ENCODE measurements at places on chromosomes 4 and X. TPM values are rescaled to one million over a fixed set of nuclear protein-coding genes. Genes with fewer than 3 reads are reported as not detected.

XAGE1A gene
- not detected for total RNA-seq

ATP2B3 gene
- not detected for total RNA-seq

CSAG2 gene
- not detected for total RNA-seq

GASK1B gene
- total RNA-seq = 7.0 TPM

SMIM31 gene
- total RNA-seq = not detected

TIMM8A gene
- 22.7 TPM for total RNA-seq

PNMA3 gene
- not detected for total RNA-seq

HSFX3 gene
- not detected for total RNA-seq

TSPAN6 gene
- total RNA-seq = 18.8 TPM

AMER1 gene
- total RNA-seq = 1.8 TPM

PGRMC1 gene
- 154 TPM for total RNA-seq

FHIP1A gene
- total RNA-seq = 0.58 TPM

SOWAHD gene
- not detected for total RNA-seq

GRCh38 chrX:41823402-41823801 lies 99.4 kb downstream of the GPR82 start:
- DNase-seq = no peak

DNA sequence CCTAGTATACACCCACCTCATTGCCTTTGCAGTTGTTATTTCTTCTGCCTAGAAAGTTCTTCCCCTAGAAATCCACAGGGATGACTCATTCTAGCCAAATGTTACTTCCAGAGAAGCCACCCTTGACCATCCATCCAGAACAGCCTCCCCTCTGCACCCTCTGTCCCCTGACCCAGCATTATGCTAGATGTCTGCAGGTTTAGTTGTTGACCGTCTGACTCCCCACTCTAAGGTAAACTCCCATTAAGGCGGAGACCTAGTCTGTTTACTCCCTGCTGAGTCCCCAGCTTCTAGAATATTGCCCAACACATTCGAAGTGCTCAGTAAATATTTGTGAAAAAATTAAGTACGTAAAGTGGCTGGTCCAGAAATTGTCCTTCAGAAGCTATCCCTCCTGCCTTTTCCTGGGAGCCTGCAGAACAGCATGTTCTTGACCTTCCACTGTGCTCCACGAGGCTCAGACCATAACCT lies 11.0 kb downstream of the SRD5A3 start:
- peak; percentile 33 for DNase-seq

DNA sequence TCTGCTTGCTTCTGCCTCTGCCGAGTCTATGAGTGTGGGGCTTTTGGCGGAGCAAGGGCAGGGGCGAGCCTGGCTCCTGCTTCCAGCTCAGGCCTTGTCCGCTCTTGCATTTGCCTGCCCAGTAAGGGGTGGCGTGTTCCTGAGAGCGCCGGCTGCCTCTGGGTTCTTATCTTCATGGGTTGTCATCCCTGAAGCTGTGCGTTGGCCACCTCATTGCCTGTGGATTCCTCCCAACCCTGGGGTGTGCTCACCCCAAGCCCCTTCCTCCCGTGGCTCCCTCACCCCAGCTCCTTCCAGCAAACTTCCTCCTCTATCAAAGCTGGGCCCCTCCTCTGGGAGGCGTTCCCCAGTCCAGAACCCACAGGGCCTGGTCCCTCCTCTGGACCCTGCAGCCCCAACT lies 17.5 kb downstream of the SH3BP2 start:
- no peak for DNase-seq

- DNase-seq = no peak
Measured at GRCh38 chrX:12693754-12694153, 97.5 kb upstream of the PRPS2 start.

GRCh38 chrX:53280331-53281320 lies 758 bp downstream of the IQSEC2 start:
- DNase-seq = peak; percentile 48

DNA sequence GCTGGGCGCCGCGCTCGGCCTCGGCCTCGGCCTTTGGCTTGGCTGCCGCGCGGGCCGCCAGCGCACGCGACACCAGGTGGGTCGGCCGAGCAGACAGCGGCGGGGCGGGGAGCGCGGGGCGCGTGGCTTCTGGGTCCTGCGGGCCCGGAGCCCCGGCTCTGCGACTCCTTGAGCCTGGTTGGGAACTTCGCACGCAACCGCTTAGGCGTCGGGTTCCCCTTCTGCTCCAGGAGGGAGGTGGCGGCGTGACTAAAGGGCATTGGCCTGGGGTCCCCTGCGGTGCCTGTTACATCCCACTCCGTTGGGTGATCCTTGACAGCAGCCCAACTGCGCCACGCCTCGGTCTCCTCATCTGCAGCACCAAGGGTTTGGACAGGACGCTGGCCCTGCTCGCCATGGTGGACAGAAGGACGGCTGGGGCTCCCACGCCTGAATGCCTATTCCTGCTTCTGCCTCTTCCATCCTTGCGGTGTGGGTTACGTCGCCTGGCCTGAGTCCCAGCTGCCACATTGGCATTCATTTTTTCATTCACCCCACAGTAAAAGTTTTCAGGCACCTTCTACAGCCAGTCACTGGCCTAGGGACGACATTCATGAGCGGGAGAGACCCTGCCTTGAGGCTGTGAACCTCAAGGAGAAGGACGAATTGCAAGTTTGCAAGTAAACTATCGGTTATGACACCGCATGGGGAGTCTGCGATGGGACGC lies 631 bp downstream of the EVC start:
- peak; percentile 60 for DNase-seq

DNA sequence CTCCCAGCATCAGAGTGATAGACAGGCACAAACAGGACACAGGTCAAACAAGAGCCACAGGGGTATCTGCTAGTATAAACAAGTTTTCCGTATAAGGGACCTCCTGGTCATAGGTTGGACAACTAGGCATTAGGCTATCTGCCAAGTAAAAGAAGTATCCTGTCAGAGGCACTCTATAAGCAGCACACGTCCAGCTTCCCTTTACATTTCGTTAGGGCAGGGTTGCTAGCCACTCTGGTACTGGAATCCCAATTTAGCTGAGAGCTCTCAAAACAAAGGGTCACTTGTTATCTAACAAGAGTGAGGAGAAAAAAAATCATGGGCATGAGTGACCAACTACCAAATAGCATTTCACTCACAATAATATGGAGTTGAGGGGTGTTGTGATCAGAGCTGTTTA lies 780.7 kb upstream of the DIAPH2 start:
- no peak for DNase-seq

- DNase-seq = no peak
Measured at GRCh38 chrX:24574743-24575142, 72.4 kb downstream of the PCYT1B start.

DNA sequence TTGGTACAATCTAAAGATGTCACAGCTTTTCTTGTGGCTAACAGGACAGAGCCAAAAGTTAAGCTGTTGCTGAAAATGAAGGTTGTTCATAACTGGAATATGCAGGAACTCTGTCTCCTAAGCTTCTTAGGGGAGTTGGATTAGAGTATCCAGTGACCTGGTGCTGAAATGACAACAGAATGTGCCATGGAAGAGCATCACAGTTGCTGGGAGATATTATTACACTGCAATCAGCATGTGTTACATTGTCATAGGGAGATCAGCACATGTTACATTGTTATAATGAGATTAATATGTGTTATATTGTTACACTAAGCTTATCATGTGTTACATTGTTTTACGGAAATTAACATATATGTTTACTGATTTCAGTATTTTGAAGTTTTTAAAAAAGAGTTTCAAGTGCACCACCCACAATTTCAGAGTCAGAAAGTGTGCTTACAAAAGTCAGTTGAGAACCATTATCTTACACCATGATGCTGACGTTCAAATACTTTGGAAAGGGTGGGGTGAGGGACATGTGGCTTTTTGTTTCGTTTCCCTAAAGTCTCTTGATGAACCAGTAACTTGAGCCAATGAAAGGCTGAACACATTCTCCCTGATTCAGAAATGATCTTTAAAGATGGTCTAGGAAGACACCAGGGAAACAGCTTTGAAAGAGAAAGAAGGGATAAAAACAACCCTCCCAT lies 113.4 kb downstream of the DRD5 start:
- no peak for DNase-seq

GRCh38 chr4:42101446-42101975 lies 50.9 kb downstream of the BEND4 start:
- DNase-seq = peak; percentile 54

- peak; percentile 91 for DNase-seq
Measured at GRCh38 chr4:187478292-187479140, 517.1 kb upstream of the ZFP42 start.

DNA sequence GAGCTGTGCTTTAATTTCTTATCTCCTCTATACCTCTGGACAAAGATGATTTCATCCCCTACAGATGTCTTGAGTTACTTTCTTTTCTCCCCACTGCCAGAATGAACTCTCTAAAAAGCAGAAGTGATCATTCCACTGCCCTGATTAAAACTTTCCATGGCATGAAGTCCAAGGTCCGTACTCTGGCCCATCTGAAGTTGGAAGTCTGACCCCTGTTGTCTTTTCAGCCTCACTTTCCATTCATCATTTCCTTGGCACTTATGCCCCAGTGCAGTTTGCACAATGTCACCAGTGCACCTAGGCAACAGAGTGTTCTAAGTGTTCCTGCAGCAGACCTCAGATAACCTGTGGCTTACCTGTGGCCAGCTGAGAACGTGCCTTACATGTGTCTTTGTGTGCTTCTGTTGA lies 242.4 kb downstream of the FRAS1 start:
- no peak for DNase-seq

- no peak for DNase-seq
Measured at GRCh38 chrX:151830911-151831310, 81.8 kb upstream of the MAGEA4 start.

- DNase-seq = no peak
Measured at GRCh38 chrX:53939127-53939526, 105.1 kb downstream of the PHF8 start.

GRCh38 chr4:20456407-20456806 lies 204.7 kb downstream of the SLIT2 start:
- peak; percentile 30 for DNase-seq

- no peak for DNase-seq
Measured at GRCh38 chr4:133581996-133582619, 433.0 kb downstream of the PCDH10 start.

DNA sequence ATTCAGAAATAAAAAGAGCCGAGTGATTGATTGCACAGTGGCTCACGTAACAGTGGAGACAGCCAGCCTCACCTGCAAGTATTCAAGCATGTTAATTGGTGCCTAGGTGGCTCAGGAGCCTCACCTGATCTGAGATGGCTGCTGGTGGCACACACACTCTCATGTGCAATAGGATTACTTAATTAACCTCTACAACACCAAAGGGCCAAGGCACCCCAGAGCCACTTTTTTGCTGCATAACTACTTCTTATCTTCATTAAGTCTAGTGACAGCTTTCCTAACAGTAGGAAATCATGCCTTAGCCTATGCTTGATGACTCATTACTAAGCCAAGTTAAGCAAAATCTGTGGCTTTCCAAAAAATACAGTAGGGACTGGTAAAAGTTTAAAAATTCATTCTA lies 117.3 kb upstream of the NOCT start:
- DNase-seq = peak; percentile 46

DNA sequence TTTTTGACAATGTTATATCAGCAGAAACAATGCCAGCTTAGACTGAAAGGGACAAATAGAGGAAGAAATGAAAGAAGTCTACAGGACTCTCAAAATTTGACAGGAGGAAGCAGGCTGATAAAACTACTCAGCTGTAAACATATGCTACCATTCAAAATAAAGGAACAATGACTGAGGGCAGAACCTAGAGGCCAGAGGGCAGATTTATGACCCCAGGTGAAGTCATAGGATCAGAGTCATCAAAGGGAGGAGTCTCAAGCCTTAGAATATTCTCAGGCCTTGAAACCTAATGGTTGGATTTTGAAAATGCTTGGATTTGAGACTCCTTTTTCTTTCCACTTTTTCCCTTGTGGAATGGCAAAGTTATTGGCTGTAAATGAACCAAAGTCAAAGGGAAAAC lies 17.0 kb upstream of the SYTL5 start:
- DNase-seq = no peak

GRCh38 chr4:1408418-1408817 lies 2.2 kb upstream of the NKX1-1 start:
- DNase-seq = no peak

GRCh38 chrX:10485326-10485725 lies 135.1 kb downstream of the MID1 start:
- no peak for DNase-seq

DNA sequence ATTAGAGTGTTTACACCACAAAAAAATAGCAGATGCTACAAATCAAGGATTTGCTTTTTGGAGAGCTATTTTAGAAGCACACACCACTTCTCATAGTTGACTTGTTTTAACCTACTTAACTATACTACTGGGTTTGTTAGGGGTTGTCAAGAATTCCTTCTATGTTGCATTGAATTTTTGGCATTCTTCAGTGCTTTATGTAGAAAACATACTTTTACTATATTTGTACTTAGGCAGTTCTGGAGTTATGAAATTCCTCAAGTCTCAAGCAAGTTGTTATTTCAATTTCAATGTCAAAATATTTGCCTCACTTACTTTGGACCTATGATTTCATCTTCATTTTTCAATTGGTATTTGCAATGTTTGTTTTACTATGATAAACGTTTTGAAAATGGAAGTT lies 449.6 kb downstream of the GLUD2 start:
- no peak for DNase-seq

DNA sequence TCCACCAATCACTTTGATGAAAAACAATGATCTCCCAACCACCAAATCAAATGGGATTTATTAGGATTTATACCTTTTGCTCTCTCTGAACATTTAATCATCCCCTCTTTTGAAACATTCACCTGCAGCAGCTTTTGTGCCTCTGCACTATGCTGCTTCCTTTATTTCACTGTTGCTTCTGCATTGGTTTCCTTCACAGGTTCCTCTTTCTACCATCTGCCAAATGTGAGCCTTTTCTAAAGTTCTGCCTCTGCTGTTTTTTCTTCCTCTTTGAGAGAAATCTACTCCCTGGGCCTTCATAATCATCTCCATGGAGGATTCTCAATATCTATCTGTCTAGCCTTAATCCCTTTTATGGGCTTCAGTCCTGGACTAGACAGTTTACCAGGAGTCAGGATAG lies 24.7 kb downstream of the CUL4B start:
- no peak for DNase-seq

- DNase-seq = no peak
Measured at GRCh38 chrX:39815631-39816030, 282.1 kb downstream of the BCOR start.

DNA sequence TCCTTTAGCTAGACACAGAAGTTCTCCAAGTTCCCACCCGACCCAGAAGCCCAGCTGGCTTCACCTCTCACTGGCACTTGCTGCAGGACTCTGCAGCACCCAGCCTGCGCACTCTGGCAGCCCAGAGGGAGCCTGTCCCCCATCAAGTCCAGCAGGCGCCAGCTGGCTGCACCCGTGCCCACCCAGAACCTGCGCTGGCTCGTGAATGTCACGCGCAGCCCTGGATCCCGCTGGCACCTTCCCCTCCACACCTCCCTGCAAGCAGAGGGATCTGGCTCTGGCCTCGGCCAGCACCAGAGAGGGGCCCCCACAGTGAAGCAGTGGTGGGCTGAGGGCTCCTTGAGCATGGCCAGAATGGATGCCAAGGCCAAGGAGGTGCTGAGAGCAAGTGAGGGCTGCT lies 187.6 kb upstream of the HAND2 start:
- DNase-seq = no peak

DNA sequence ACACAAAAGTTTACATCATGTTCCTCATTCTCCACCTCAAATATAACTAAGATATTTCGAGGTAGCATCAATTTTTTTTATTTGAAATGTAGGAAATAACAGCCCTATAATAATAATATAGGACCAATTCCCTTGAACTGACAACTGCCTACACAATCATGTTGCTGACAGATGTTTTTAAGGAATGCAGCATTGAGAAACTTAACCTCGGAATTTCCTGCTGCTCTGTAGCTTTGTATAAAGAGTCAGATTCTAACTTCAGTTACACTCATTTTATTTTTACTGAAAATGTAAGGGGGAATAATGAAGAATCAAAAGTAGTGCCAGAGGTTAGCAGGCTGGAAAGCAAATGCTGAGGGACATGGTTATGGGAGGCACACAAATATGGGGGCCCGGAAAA lies 235.8 kb downstream of the RBMX2 start:
- no peak for DNase-seq
